ENCODE measurements at places on chromosomes 5 and 9.
A peak's percentile ranks its signal among the peaks of the same experiment; 100 is the strongest.

DNA sequence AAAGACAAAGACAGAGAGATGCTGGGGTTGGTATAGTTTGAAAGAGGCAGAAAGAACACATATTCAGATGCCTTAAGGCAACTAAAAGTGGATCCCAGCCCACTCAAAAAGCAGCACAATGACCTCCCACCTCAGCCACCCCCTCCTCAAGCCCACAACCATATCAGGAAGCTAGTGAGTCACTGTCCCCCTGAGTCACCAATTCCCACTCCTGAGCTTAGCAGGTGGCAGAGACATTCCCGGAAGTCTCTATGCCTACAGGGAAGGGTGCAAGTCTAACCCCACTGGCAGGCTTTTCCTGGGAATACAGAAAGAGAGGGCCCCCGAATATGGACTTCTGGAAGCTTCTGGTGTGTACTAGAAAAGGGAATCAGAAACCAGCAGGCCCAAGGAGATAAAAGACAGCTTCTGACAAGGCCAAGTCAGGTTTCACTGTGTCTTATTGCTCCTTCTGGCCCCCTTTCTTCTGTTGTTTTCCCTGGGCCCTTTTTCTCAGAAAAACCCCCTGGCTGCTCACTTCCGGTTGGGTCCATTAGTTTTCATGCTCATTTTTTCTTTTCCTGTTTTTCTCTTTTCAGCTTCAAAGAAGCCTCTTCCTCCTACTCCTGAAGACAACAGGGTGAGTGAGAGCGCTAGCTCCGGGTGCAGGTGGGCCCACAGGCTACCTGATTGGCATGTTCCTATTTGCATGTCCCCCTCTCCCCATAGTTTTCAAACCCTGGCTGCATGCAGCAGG is 36.8 kb downstream of the ITK start:
- no peak for DNase-seq

GRCh38 chr5:1293416-1294205 is 1.3 kb downstream of the TERT start:
- peak; percentile 27 for DNase-seq

DNA sequence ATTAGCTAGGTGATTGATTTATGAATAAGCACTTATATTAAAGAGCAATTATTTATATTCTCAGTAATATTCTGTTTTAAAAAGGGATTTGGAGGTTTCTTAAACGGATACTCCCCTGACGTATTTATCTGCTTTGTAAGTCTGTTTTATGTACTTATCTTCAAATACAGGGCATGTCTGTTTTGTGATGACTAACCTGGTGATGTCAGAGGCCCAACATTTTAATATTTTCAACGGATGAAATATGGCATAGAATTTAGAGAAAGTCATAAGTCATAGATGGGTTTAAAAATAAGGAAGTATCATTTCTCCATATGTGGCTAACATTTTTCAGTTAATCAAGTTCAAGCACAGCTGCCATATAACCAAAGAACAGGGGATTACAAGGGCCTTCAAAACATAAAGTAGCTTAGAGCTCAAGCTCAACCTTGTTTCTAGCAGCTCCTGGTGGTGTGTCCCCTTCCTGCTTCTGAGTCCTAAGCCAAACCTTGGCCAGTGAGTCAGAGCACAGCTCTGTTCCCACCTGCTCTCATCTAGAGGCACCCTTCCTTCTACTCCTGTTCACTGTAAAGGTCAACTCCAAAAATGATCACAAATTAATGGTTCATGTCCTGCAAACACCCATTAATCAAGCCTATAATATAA is 131.4 kb downstream of the OXCT1 start:
- DNase-seq = no peak

DNA sequence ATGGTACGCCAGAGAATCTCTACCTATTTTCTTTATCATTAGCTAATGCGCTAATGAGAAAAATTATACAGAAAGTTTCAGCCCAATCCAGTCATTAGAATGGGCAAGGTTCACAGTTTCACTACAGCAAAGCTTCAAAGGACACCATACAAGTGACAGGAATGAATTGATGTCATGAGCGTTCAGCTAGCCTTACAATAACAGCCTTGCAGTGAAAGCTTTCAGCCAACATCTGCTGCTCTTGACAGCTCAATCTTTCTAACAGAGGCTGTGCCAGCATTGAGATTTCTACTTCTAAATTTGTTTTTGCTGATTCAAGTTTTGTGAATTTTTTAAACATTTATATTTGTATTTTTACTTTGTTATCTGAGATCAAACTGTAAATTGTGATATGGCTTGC is 302.4 kb upstream of the FAM174A start:
- DNase-seq = no peak

DNA sequence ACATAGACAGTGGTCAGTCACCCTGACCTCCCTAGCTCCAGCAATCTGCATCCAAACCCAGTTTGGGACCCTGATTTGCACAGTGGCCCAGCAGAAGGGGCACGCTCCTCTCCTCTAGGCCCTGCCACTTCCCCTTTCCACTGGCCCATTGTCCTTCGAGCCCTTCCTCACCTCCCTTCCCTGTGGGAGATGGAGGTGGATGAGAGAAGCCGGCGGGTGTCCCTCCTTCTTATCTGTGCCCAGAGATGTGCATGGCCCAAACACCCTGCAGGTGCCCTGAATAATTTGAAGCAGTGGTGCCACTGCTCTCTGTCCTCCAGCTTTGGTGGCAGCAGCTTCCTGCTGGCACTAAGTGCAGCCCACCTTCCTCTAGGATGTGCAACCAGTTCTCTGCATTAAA is 140.0 kb downstream of the BARX1 start:
- no peak for DNase-seq

GRCh38 chr5:138352071-138352721 is at the start of gene KDM3B:
Gene KDM3B, plus strand, starts transcription at chr5:138352685. Its CDS starts 111 bp downstream, at chr5:138352796.
- DNase-seq = peak; percentile 91

GRCh38 chr5:122485226-122485625 is 173.2 kb downstream of the SNCAIP start:
- DNase-seq = no peak

DNA sequence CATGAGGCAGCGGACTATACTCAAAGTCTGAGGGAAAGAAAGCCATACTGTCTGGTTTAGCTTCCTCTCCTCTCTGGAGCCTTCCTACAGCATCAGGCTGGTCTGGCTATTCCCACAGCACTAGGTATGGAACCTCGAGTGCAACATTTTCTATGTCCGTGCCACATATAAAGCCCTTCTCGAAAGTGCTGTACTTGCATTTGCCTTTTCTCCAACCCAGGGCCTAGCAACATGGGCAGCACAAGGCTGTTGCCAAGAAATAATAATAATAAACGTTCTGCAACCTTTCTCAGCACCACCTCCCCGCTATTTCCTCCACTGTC is 804 bp downstream of the MED10 start:
- peak; percentile 17 for DNase-seq

DNA sequence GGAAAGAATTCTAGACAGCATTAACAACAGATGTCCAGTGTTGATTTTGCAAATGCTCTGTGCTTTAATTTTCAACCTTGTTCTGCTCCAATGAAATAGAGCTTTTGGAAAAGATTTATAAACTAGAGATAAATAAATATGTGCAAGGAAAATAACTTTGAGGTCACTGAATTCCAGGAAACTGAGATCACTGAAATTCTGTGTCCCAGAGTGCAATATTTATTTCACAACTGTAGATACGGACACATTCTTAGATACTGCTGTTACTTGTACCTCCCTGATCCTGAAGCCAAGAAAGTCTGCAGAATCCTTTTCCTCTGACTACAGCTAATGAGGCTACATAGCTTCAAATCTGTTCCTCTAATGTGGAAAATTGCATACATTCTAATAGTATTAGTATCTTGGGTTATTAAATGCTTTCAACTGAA is 222.9 kb downstream of the DOCK8 start:
- no peak for DNase-seq

GRCh38 chr9:19028835-19029451 is 4.1 kb downstream of the SAXO1 start:
- peak; percentile 79 for DNase-seq

DNA sequence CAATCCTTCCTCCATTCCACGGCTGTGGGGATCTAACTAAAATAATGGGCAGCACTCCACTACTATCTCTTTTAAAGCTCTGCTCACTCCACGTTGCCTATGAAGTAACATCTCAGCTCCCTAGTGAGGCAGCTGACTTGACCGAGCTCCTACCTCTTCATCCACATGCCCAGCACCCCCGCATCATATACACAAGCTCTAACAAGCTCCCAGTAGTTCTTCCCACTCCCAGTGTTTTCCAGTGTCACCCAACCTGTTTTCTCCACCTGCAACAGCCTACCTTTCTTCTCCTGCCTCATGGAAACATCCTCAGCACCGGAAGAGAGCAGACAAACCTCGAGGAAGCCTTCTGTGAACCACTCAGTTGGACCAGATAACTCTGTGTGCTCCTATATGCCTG is 50.5 kb downstream of the ELAVL2 start:
- no peak for DNase-seq

GRCh38 chr5:65625743-65626142 is 916 bp downstream of the SHLD3 start:
- DNase-seq = peak; percentile 5

DNA sequence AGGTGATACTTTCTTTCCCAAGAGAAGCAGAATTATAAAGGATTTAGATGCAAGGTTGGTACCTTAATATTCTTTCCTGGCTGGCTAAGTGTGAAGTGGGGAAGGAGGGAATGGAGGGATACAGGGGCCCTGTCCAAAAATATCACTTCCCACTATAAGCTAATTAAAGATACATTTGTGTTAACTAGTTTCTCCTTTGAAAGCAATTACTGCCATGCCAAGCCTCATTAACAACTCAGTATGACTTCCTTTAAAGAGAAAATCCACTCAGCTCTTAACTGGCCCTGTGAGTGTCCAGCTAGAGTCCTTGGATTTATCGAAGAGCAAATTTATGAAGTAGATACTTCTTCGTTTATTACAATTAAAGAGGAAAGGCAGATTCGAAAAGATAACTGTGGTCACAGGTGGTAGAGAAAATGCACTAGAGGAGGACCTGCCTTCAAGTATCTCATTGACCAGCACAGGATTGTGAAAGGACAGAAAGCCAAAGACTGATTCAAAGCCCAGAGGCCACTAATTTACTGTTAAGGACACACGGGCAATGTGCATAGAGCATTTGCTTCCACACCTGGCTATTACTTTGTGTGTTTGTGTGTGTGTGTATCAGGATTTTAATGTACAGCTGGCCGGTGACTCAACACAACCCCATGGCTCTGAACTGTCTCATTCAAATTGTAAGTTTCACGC is 11.2 kb upstream of the GLDC start:
- no peak for DNase-seq

GRCh38 chr5:98794001-98794400 is 20.5 kb downstream of the RGMB start:
- DNase-seq = no peak

DNA sequence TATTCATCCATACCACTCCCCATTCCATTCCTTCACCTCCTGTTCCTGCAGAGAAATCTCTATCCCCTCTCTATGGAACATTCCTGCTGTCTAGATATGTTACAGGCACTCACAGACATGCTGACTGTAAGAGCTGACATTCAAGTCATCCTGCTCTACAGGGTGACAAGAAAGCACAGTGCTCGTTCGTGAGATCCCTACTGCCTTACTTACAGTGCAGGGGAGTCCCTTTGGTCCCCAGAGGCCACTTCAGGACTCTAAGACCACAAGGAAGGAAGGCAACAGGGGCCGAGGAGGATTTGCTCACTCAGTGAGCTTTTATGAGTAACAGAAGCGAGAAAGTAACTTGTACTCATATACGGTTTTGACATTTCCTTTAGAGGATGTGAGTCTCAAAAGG is 110.5 kb downstream of the GAS1 start:
- DNase-seq = peak; percentile 14

DNA sequence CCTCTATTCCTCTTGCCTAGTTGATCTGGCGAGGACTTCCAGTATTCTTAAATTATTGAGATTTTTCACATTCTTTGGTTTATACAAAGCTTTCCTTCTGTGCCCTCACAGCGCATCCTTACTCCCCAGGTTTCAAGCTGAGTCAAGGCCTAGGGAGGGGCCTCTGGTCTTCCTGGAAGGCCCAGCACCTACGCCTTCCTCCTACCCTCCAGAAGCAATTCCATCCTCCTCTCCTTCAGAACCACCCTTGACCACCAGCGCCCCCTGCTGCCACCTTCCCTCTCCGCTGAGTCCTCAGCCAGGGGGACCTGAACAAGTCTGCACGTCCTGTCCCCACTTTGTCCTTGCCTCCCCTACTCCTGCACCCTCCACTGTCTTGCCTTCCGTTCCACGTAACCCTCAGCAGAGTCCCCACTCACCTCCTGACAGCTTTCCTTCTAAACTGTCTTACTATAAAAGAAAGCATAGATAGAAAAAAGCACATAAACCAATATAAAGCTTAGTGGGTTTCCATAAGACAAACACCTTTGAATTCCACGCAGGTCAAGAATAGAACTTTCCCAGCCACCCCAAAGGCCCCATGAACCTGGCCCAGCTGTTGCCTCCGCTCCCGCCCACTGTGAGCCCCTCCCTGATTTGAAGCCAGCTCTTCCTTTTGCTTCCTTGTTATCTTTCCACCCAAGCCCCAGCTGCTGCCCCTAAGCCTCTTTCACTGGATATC is 63.0 kb upstream of the CTSL start:
- DNase-seq = peak; percentile 67

DNA sequence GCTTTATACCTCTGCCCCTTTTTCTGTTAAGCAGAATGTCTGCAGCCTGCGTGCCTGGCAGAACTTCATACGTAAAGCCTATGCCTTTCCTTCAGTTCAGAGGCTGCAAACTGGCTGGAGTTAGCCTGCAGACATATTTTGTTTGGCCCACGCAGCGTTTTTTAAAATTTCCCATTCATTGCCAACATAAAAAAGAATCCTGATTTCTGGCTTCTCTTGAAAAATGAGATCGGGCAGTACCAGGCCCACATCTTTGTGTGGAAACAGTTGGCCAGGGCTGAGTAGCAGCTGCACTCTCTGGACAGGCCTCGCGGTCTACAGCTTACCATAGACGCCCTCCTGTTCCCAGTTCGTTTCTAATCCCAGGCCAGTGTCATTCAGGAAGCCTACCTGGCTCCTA is 104.4 kb downstream of the SMARCA2 start:
- no peak for DNase-seq

GRCh38 chr9:5389109-5389732 is 48.5 kb downstream of the PLGRKT start:
- peak; percentile 96 for DNase-seq

DNA sequence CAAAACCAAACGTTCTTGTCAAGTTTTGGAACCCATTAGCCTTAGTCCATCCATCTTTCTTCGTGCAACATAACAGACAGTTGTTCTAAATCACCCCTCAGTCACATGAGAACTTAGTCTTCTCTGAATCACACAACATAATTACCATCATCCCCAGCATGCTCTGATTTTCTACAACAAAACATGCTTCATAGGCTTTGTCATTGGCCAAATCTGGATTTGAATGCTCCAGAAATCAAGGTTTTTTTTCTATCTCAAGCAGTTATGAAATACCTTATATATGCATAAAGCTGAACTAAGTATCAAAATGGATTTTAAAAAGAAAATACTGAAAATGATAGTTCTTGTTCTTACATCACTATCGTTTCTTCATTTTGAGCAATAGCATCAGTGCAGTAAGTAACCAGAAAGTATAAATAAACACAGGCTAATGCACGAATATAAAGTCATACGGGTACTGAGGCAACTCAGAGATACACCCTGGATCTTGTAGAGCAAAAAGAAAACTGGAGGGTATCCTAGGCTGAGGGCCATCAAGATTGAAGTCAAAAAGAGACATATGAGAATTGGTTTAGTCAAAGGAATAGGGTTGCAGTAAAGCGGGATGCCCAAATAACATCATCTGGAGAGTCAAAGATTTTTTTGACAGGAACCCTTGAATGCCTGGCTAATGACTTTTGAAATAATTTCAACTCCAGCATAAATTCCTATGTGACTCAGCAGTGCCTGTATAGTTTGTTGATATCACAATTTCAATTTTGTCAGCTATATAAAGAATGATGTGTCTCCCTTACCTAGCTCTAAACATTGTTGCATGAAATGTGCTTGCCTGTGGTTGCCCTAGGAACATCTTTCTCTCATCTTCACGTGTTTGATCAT is 164.7 kb downstream of the ADAMTSL1 start:
- no peak for DNase-seq

All from NB4 (cell line).